ENCODE measurements at places on chromosomes 6 and 20.

GRCh38 chr6:22413681-22414311 lies 117.0 kb upstream of the PRL start:
- DNase-seq, result no peak

GRCh38 chr6:168139121-168139520 lies 60.1 kb upstream of the FRMD1 start:
- no peak for DNase-seq

DNA sequence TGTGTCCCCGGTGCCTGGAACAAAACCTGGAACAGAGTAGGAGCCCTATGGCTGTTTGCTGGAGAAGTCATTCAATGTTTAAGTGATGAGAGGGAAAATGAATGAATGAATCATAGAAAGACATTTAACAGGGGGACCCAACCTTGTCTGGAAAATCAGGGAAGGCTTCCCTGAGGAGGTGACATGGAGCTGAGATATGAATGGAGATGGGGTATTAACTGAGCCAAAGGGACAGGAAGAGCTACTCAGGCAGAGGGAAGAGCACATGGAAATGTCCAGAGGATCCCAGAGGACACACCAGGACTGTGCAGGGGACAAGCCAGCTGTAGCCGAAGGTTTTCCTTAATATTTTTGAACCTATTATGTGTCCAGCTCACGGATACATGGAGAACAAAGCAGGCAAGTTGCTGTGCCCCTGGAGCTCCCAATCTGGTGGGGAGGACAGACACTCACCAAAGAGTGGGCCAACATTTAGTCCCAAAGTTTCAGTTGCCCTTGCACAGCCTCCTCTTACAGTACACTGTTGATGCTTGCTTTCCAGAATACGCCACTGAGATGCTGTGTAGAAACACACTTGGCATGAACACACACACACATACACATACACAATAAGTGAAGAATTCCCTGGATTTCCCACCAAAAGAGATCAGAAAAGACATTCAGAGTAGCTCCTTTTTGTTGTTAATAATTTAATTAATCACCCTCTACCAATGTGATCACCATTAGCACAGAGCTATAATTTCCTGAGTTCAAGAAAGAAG lies 77.0 kb upstream of the PTPN1 start:
- no peak for DNase-seq

- no peak for DNase-seq
Measured at GRCh38 chr6:119915971-119916370, 566.4 kb upstream of the MAN1A1 start.

DNA sequence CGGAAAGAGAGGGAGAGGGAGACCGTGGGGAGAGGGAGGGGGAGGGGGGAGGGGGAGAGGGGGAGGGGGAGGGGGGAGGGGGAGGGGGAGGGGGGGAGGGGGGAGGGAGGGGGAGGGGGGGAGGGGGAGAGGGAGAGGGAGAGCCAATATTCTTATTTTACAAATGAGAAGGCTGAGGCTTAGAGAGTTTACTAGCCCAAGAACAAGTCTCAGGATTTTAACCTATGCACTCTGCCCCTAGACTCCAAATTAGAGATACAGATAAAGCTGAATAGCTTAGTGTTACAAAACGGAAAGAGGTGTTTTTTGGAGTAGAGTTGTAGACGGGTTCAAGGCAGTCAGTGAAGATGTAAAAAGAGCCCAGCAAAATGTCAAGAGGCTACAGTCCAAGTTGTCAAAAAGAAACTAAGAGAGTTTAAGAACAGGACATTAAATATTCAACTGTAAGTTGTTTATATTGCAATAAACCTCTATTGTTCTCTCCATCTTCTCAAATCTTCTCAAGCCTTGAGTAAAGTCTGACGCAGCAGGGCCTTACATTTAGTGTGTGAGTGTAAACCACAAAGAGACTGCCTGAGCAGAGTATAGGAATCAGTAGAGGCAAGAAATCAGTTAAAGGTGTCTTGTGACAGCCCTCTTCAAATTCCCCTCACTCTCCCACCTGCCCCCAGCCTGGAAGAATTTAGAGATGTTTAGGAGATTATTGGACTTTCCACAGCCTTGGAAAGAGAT lies 34.9 kb upstream of the AKIRIN2 start:
- DNase-seq, result no peak

All from activated CD8-positive, alpha-beta memory T cell treated with anti-CD3 and anti-CD28 coated beads for 1 hour (primary cell).